Pons (tissue), 1 donor: ENCODE measurements at places on chromosomes 3 and 15.

DNA sequence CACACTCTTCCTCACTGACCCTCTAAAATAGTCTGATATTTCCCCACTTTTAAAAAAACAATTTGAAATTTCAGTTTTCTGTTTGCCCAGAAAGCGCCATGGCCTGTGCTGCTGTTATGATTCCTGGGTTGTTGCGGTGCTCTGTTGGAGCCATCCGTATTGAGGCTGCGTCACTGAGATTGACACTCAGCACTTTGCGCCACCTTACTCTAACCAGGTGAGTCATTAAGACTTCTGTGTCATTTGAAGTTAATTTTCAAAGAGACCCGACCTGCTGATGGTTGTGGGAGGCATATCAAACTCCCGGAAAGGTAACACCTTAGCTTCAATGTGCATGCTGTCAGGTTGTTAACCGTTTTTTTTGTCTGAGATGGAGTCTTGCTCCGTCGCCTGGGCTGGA, 5.8 kb downstream of the OXNAD1 start:
- no peak for DNase-seq

GRCh38 chr15:54841701-54842305, 354.9 kb downstream of the RSL24D1 start:
- DNase-seq, result peak; percentile 26

- peak; percentile 19 for DNase-seq
Measured at GRCh38 chr3:180571831-180572598, 29.9 kb upstream of the TTC14 start.

- DNase-seq, result no peak
Measured at GRCh38 chr15:54033869-54034458, 55.7 kb downstream of the UNC13C start.

- DNase-seq, result no peak
Measured at GRCh38 chr15:51706926-51707608, 25.8 kb downstream of the SCG3 start.

DNA sequence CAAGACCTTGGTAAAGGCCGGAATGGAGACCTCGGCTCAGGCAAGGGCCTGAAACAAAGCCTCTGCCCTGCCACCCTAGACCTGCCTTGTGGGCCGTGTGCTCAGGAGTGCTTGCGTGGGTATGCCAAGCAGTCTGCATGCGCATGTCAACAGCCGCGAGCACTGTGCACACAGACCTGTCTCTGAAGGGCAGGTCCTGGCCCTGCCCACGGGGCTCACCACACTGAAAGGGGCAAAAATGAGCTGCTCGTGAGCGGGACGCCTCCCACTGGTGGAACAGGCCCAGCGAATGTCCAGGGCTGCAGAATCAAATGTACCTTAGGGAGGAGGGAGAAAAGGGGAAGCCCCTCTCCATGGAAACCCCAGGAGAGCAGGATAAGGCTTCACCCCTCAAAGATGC, 44.3 kb upstream of the FGD5 start:
- DNase-seq, result no peak

GRCh38 chr3:183151821-183152351, 10.6 kb downstream of the LAMP3 start:
- no peak for DNase-seq

- no peak for DNase-seq
Measured at GRCh38 chr15:74997141-74997540, 1.8 kb downstream of the SCAMP5 start.

- no peak for DNase-seq
Measured at GRCh38 chr15:29825227-29825626, 3.0 kb upstream of the TJP1 start.

- no peak for DNase-seq
Measured at GRCh38 chr3:160869825-160870224, 113.8 kb downstream of the PPM1L start.

DNA sequence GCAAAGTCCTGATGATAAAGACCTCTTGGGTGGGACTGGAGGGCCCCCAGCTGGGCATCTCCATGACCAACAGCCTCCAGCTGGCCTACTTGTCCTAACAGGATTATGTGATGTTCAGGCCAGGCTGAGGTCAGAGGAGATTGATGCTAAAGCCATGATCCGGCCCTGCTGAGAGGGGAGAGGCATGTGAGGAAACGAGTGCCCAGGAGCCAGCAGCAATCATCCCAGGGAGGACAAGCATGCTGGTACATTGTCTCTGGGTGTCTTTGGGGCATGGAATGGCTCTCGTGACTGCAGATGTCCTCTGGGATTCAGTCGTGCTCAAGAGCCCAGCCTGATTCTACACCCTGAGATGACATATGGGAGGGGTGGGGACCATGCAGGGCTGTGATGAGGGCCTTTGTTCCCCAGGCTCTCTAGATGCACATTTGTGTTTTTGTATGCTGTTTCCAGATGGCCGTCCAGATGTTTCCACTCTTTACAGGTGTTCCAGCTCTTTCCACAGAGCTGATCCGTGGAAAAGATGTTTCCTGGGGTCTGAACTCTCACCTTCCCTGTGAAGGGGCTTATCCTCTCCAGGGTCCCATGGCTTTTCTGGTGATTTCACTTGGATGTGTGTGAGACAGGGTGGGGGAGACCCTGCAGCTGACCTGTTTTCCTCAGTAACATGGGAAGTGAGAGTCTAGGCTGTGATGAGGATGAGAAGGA, 20.2 kb downstream of the SLC24A1 start:
- no peak for DNase-seq

DNA sequence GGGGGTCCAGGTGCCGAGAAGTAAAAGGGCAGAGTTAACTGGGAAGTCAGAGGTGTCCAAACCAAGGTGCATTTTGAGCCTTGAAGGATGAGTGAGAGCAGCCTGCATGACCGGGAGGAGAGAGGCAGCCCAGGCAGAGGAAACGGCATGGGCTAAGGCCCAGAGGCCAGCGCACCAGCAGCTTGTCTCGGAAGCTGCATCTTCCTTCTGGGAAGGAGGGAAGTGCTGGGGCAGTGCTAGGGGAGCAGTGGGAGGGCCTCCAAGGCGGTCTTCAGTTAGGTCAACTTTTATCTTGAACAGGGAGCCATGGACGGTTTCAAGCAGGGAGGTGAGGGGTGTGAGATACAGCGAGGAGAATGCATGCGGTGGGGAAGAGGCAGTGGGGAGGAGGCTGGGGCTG, 1.0 kb downstream of the H1-8 start:
- no peak for DNase-seq

GRCh38 chr3:186959029-186959624, 28.8 kb downstream of the ST6GAL1 start:
- no peak for DNase-seq

DNA sequence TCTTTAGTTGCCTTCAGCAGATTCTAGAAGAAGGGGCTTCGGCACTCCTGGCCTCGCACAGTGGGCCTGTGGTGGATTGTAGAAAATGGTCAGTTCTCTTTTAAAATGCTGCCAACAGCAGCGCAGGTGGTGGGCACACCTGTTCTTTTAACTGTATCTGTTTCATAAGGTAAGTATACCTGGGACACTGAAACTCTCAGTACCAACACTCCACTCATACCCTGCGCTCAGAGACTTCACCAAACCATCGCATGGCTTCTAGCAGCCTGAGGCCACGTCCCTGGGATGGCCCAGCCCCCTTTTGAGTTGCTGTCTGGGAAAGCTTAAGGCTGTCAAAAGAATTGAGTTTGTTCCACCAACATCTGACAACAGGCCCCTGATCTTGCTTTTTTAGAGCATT, 56.7 kb upstream of the MCF2L2 start:
- DNase-seq, result no peak

GRCh38 chr15:27414168-27414870, 443.3 kb downstream of the GABRG3 start:
- DNase-seq, result no peak

GRCh38 chr3:168239287-168239686, 143.6 kb upstream of the GOLIM4 start:
- DNase-seq, result no peak

GRCh38 chr15:95770196-95770595, 560.3 kb upstream of the NR2F2 start:
- no peak for DNase-seq

DNA sequence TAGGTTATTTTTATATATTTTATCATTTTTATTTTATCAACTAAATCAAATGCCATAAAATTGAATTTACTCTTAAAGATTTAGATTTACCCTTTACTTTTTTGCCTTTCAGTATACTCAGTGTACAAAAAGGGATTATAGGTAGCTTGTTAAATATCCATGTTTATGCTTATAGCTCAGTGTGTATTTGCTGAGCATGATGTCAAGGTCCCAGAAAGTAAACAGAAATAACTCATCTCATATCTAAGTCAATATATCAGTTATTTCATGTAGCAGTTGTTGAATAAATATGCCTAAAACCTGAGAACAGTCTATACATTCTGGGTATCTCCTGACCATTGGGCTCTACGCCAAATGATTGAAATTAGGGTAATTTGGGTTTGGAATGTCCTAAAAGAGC, 693.8 kb downstream of the NAALADL2 start:
- DNase-seq, result no peak

- peak; percentile 17 for DNase-seq
Measured at GRCh38 chr3:195102609-195103467, 168.1 kb downstream of the XXYLT1 start.

DNA sequence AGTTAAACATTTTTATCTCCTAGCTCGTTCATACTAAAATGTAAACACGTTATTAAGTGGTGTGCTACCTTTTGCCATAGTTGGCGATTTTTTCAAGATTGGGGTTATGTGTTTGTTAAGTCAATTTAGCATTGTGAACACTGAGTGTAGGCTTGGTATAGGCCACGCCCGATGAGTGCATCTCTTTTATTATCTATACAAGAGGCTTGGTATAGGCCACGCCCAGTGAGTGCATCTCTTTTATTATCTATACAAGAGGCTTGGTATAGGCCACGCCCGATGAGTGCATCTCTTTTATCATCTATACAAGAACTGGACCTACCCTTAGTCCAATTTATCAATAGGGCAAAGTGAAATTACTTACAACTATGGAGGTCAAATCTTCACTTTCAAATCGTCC, 70.4 kb downstream of the NIPA2 start:
- DNase-seq, result no peak

- no peak for DNase-seq
Measured at GRCh38 chr3:99884484-99884883, 66.8 kb downstream of the CMSS1 start.

GRCh38 chr3:99842826-99843589, 25.3 kb downstream of the CMSS1 start:
- DNase-seq, result peak; percentile 73

GRCh38 chr15:65339920-65340319, 35.4 kb downstream of the RNU5B-1 start:
- DNase-seq, result no peak

DNA sequence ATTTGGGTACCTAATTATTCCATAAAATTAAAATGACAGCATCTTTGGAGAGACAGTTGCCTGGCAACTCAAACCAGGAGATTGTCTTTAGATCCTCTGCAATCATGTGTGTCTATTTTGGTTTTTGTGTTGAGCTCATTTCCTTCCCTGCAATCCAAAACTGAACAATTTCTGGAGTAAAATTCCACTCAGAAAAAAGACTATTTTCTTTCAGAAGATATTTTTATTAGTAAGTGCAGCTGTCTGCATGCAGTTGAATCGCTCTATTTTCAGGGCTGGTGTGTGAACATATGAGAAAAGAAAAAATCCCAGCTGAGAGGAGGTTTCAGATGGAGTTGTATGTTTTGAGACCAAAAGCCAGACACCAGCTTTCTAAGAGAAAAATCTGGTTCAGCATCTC, 41.9 kb upstream of the DYNC1LI1 start:
- DNase-seq, result no peak

DNA sequence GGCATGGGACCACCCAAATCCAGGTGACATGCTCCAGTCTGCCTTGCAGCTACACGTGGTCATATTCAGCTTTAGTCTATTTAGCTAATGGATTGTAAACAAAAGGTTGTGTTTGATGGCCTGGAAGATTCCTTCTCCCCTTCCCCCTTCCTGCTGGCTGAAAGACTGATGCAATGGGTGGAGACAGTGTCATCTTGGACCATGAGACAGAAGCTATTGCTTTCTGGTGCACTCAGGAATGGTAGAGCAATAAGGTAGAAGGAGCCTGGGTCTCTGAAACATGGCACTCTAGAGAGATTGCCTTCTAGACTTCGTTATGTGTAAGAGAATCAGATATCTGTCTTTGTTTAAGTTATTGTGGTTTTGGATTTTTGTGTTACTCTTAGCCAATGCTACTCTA, 25.7 kb upstream of the PTX3 start:
- no peak for DNase-seq

DNA sequence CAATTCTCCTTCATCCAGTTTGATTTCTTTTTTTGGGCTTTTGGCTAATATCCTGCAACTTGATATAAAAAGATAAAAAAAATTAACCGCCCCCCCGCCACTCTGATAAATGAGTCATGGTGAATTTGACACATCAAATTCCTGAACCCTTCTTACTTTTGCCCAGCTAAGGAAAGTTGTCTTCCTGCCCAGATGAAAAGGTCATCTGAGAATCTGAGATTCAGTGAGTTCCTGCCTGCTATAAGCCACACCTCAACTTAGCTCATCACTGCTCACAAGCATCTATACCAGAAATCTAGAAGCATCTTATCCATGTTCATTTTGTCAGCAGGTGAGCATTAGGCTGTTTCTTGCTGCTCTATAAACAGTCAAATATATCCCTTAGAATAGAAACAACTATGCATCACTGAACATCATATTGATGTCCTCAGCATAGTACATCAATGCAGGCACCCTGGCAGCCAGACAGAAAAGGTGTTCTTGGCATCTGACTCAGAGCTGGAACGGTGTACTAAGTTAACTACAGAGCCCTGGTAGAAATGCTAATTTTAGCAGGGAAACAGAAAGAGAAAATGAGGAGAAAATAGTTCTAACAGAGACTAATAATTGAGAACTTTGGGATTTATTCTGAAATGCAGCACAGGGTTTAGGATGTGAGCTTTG, 77.1 kb downstream of the SEMA6D start:
- no peak for DNase-seq

- peak; percentile 50 for DNase-seq
Measured at GRCh38 chr3:38029400-38030125, at the start of gene PLCD1. PLCD1 (minus strand) TSS chr3:38029642; CDS start chr3:38029539, 103 bp downstream.

DNA sequence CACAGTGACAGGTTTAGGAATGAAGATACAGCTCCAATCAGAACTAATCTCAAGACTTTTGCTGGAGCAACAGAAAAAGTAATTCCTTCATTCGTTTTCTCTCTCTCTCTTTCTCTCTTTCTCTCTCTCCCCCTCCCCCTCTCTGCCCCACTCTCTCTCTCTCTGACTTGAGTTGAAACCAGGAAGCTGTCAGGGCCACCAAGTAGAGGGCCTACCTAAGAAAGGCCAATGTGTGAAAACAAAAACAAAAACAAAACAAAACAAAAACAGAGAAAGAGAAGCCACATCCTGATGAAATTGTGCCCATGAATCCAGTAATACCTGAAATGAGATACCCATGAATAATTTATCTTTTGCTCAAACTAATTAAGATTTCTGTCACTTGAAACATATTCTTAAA, 72.9 kb downstream of the ATP8B4 start:
- no peak for DNase-seq

DNA sequence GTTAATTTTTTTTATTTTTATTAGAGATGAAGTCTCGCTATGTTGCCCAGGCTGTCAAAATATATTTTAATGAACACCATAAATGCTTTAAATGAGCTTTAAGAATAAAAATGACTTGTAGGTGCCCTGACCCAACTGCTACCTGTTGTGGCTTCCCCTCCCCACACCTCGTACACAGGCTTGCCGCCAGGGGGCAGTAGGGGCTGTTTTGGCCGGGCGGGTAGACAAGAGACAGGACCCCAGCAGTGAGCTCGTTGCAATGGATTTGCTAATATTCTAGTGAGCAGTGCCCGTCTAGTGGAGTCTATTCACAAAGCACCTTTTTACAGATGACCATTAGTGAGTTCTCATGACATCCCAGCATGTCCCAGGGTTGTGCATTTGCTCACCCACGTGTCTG, 418.1 kb downstream of the OCA2 start:
- no peak for DNase-seq

- no peak for DNase-seq
Measured at GRCh38 chr3:50559702-50560101, 7.8 kb downstream of the C3orf18 start.

GRCh38 chr3:167406876-167407492, 26.9 kb upstream of the ZBBX start:
- peak; percentile 88 for DNase-seq
